ENCODE measurements at places on chromosomes 13 and 19.

GRCh38 chr13:97921176-97921816 lies 32.2 kb upstream of the IPO5 start:
- no peak for DNase-seq

GRCh38 chr19:40585982-40586422 lies 9.3 kb downstream of the SHKBP1 start:
- no peak for DNase-seq

GRCh38 chr19:13583114-13583513 lies 76.8 kb upstream of the CACNA1A start:
- no peak for DNase-seq

DNA sequence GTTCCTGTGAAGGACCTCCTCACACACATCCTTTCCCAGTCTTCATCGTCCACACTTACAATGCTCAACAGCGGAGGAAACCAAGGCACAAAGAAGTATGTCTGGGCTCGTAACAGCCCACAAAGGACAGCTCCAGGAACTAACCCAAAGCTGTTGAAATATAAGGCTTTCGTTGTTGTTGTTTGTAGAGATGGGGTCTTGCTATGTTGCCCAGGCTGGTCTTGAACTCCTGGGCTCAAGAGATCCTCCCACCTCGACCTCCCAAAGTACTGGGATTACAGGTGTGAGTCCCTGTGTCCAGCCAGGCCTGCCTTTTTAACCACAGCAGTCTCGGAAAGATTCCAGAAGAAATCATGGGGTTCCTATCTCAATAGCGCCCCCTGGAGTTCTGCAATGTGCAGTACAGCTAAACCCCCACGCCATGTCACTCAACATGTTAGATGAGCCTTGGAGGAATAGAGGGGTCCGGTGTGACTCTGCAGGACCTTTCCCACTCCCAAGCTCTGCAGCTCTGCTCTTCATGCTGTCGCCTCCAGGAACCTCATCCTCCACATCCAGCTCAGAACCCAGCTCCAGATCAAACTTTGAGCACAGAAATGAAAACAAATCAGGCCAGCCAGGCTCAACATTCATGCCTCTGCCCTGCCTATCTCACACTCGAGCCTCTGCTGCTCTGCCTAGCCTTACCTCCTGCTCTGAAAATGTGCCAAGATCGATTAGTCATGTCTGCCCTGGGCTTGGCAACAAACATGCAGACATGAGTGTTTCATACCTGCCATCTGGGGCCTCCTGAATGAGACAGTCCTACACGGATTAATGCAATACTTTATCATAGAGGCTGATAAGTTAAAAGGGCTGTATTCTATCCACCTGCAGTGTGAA lies 7.5 kb downstream of the PLA2G4C start:
- no peak for DNase-seq

DNA sequence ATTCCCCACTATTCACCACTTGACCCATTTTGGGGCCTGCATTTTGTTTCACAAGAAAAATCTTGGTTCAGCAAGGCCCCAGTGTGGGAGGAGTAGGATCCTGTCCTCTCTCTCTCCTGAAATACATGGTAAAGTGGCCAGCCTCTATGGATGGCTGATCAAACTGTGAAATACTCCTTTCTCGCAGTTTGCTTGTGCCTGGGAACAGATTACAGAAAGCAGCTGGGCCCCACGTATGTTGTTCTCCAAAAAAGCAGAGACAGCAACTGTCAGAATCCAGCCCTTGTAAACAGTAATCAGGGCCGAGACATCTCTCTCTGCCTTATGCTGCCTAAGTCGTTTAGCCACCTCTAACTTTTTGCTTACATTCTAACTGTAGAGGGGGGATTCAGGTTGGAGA lies 61.0 kb upstream of the RAP2A start:
- no peak for DNase-seq

GRCh38 chr19:44846455-44847143 lies 502 bp downstream of the NECTIN2 start:
- DNase-seq, result no peak

GRCh38 chr13:38883783-38884182 lies 106.8 kb downstream of the STOML3 start:
- no peak for DNase-seq

GRCh38 chr13:77545626-77546412 lies 10.3 kb downstream of the SCEL start:
- DNase-seq, result no peak

DNA sequence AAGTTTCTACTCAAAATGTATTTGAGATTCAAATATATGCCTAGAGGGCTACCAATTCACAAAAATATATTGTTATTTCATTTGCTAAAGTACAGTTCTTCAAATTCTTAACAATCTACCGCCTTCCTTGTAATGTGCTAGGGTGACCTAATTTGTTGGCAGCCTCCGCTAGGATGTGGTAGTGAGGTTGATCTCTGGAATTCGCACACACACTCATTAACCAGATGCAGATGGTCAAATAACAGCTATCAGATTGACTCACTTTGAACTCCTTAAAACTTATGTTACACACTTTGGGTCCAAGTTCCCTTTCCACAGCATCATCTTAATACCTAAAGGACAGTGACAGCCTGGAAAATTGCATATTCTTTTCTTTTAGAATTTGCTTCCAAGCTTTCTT lies 367.3 kb downstream of the DCT start:
- DNase-seq, result no peak

GRCh38 chr19:48398375-48399235 lies 5.1 kb downstream of the GRIN2D start:
- DNase-seq, result peak; percentile 91

- no peak for DNase-seq
Observed at GRCh38 chr19:13899912-13900584, 5.9 kb downstream of the BRME1 start.

GRCh38 chr13:109704771-109705635 lies 81.4 kb downstream of the IRS2 start:
- DNase-seq, result no peak

DNA sequence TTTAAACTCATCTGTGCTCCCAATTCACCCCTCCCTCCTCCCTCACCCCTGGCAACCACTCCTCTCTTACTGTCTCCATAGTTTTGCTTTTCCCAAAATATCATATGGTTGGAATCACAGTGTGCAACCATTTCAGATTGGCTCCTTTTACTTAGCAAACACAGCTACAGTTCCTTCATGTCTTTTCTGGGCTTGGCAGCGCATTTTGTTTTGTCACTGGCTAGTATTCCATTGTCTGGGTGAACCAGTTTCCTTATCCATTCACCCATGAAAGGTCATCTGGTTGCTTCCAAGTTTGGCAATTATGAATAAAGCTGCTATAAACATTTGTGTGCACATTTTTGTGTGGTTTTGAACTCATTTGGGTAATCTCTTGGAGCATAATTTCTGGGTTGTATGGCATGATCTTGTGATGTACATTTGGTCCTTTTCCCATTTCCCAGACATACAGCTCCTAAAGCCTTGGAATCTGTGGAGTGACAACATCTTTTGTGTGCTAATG lies 23.9 kb upstream of the GAS6 start:
- DNase-seq, result no peak

GRCh38 chr19:35776102-35776788 lies 881 bp downstream of the ARHGAP33 start:
- DNase-seq, result no peak

DNA sequence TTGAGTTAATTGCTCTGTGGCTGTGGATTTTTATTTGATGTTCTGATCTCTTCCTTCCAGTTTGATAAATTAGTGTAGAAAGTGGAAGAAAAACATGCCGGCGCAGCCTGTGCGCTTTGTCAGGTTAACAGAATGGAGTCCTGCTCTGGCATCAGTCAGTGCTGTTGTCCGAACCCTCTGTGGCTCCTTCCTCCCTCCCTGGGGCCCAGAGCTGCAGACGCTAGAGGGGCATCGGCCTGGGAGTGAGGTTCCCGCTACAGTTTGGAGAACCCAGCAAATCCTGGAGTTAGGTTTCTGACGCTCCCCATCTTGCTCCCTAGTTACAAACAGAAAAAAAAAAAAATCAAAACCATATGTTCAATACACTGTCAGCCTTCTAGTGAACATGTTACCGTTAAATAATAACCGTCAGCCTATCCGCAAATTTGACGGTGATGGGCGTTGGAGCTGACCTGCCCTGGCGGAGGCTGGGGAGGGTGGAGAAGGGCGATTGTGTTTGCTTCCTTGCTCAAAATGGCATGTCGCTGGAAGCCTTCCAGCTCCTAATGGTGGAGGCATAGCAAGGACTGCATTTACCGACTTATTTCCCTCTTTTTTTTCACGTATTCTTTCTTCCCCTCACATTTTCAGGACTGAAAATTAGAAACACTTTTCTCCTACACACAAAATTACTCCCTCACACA lies 13.6 kb downstream of the MBNL2 start:
- no peak for DNase-seq

- no peak for DNase-seq
Observed at GRCh38 chr19:14248578-14249011, 42.6 kb upstream of the ADGRL1 start.

DNA sequence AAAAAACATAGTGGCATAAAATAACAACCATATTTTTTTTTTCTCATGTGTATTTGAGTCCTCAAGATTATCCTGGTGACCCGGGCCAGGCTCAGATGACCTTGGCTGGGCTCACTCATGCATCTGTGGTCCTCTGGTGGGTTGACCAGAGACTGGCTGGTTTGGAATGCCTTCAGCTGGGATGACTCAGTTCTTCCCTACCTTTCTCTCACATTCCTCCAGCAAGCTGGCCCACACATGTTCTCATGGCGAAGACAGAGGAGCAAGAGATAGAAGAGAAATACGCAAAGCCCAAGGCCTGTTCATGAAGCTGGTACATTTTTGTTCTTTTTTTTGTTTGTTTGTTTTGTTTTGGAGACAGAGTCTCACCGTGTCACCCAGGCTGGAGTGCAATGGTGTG lies 14.3 kb upstream of the ZNF541 start:
- no peak for DNase-seq

DNA sequence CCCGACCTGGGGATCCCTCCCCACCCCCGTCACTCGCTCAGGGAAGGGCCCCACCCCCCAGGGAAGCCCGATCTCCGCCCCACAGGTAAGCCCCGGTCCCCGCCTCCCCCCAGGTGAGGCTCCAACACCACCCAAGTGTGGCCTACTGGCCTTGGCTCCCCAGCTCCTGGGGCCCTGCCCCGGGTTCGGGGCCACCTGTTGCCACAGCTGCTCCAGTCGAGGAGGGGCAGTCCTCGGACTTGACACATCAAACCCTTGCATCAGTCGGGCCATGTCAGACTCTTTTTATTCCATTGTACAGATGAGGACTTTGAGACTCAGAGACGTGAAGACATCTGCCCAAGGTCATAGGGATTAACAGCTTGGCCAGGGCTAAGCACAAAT lies 512 bp downstream of the CC2D1A start:
- no peak for DNase-seq

DNA sequence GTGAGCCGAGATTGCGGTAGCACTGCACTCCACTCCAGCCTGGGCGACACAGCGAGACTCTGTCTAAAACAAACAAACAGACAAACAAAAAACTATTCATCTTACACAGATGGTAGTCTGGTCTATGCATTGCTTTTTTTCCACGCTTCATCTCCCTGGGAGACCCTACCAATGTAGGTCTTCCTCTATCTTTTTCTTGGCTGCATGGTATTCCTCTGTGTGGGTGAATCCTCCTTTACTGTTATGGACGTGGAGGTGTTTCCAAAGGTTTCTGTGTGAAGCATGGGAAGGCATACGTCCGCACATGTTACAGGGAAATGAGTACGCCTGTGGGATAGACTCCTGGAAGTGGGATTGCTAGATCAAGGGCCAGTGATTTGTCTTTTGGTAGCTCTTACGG lies 5.6 kb downstream of the BICRA start:
- no peak for DNase-seq
